Calu3 (cell line): ENCODE measurements at places on chromosomes 12 and 14.
A peak's percentile ranks its signal among the peaks of the same experiment; 100 is the strongest.

- DNase-seq, result no peak
These were observed 353.7 kb downstream of the APAF1 start for GRCh38 chr12:98998697-98999299.

- DNase-seq, result peak; percentile 22
These were observed 50.2 kb downstream of the SETD3 start for GRCh38 chr14:99430491-99430890.

DNA sequence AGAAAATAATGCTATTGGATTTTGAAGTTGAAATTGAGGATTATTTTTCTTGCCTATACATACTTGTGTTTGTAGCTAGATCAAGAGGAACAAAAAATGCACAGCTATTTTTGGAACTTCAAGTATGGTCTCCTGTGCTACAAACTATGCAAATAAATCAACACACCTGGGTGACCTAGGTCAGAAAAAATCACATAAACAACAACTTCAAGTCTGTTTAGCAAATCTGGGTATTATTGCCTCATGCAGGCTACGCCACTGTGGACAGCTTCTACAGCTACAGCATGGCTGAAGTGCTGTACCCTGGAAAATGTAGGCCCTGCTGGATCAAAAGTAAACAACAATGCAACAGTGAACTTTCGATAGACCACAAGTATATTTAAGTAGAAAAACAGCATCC, 87.5 kb downstream of the SLC6A15 start:
- no peak for DNase-seq

DNA sequence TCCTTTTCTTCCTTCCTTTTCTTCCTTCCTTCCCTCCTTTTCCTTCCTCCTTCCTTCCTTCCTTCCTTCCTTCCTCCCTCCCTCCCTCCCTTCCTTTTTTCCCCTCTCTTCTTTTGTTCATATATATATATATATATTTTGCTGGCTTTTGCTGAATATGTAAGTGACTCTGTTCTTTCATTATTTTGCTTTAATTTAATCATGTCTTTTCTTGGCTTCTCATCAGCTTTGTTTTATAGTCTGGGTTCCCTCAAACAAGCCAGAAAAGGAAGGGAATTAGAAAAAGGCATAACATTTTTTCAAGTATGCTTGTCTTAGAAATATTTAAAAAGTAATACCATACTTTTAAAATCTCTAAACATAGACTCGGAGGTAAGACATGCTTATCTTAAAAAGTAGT, 219.9 kb upstream of the ATXN7L3B start:
- no peak for DNase-seq

- peak; percentile 3 for DNase-seq
These were observed 1.1 kb upstream of the KLHDC2 start for GRCh38 chr14:49766839-49767238.

GRCh38 chr12:111753144-111753881, 13.4 kb upstream of the ALDH2 start:
- peak; percentile 72 for DNase-seq

- no peak for DNase-seq
These were observed 192.3 kb downstream of the MON2 start for GRCh38 chr12:62658910-62659309.

DNA sequence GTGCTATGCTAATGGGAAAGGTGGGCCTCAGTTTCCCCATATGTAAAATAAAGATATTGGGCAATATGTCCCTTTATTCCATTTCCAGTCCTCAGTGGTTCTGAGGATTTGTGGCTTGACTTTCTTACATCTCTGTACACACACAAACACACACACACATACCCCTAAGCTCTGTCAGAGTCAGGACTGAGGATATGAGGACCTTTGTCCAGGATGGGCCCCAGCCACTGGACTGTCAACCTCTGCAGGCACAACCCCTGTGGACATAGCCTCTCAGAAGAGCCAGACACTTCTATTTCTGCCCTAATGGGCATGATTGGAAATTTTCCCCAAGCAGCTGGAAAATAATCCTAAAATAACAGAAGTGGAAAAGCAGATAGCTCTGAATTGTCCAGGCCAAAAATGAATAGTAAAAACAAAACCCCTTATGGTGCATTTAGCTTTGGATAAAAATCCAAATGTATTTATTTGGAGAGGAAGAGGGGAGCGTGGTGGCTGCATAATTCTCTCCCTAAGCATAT, 50.2 kb downstream of the RIN3 start:
- DNase-seq, result no peak

GRCh38 chr12:103036581-103037214, 79.2 kb downstream of the ASCL1 start:
- no peak for DNase-seq

DNA sequence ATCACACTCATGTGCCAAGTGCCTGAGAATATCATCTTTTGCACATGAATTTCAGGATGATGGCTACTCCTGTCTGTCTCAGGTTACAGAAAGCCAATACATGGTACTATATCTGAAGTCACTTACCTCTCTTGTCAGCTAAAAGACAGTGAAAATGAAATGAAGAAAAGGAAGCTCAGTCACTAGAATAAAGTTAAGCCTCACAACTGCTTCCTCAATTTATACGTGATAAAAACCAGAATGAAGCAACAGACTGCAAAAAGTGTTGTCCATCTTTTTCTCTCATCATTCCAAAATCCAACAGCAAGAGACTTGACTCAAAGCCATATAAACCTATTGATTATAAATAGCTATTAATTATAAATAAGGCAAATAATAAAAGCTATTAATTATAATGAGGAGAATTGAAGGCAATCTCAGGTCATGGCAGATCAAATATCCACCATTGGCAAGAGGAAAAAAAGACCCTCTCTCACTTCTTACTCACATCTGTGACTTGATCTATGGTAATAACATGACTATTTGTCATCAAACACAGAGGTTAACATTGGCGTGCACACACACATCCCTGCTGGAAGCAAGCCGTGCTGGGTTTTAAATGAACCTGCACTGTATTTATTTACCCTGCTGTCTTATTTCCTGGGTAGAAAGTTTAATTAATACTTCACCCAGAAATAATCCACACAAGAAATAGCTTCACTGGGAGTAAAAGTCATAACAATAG, 10.0 kb downstream of the NIN start:
- DNase-seq, result no peak

GRCh38 chr12:124100572-124101178, 127.7 kb downstream of the ZNF664 start:
- DNase-seq, result no peak

GRCh38 chr12:10088955-10089900, 9.6 kb downstream of the CLEC1A start:
- no peak for DNase-seq

GRCh38 chr12:6219980-6220379, 19.8 kb downstream of the CD9 start:
- no peak for DNase-seq

DNA sequence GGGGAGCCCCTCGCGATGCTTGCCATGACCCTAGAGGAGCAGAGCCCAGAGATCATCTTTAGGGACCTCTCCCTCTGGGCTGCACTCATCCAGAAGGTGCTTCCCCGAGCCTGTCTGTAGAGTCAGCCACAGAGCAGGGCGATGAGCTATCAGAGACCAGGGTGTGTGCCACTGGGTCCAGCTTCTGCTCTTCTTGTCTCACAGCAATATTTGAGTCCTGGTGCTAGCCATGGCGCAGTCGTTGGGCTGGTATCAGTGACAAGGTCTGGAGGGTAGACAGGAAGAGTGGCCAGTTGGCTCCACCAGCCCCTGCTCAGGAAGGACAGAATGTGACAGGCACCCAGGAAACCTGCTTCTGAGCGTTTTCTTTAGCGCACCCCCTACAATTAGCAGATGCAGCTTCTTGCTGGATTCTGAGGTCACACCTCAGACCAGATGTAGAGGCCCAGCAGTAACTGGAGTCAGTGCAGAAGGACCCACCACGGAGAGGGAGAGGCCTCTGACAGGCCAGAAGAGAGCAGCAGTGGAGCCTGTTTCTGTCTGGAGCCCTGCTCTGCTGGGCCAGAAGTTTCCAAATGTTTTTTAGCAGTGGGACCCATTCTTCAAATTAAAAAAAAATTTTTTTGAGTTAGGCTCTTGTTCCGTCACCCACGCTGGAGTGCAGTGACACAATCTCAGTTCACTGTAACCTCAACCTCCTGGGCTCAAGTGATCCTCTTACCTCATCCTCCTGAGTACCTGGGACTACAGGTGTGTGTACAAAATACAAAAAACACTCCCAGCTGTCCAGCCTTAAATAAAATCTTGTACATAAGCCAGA, 23.7 kb downstream of the ANKRD9 start:
- DNase-seq, result no peak

DNA sequence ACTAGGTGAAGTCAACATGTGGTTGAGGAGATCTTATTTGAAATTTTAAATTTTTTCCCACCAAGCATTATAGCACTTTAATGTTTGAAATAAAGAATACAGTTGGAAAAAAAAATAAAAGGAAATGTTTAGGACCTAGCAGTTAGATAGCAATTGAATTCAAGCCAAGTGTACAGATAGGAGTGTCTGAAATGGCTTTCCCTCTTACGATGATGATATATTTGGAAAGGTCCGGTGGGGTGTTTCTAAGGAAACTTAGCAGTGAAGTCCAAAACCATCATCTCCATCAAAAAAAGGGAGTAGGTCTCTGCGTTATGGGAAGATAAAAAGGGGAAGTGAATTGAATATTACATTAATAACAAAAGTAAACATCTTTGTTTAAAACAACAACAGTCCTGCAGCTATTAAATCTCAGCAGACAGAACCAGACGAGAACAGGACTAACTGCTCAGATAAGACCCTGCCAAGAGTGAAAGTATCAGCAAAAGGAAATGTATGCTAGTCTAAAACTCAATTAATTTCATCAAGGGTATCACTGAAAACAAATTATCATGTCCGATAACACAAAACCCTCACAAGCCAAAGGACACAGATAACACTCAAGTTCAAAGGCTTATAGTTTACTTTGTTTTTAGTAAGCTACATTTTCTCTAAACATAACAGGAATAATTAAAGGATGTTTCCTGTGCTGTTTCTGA, 242.0 kb downstream of the BMP4 start:
- DNase-seq, result no peak

DNA sequence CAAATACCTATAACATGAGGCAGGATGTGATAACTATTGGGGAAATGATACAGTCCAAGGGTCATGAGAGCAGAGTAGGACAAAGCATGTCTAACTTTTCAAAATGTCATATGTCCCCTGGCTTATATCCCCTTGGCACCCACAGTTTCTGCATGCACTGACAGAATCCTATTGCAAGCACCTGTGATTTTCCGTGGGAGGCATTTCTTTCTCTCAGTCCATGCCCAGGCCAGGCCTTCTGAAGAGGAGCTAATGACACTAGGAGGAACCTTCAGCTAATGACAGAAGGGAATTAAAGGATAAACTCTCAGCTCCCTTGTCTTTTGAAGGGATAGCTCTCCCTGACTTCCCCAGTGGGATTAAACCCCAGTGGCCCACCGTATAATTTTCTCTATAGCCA, 249.2 kb downstream of the TTC6 start:
- no peak for DNase-seq

GRCh38 chr14:23076785-23077408, 18.0 kb downstream of the ACIN1 start:
- no peak for DNase-seq

- DNase-seq, result no peak
These were observed 792.0 kb downstream of the MED13L start for GRCh38 chr12:115485503-115485902.

GRCh38 chr14:72236629-72237028, 304.4 kb downstream of the RGS6 start:
- no peak for DNase-seq

DNA sequence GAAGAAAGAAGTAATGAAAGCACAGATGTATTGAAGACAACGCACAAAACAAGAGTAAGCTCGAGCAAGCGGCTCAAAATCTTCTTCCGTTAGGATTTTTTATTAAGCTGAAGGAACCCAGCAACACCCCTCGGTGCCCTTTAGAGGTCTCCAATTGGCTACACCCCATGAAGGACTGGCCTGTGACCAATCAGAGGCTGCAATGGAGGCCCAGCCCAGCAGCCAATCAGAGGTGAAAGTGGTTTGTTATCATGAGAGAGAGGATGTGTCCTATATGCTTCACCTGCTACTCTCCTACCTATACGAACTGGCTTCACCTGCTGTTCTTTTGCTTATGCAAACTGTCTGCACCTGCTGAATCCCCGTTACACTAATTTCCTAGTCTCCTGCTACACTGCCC, 358.8 kb downstream of the C12orf50 start:
- no peak for DNase-seq

- no peak for DNase-seq
These were observed 36.5 kb downstream of the MAP1LC3B2 start for GRCh38 chr12:116595672-116596071.

- no peak for DNase-seq
These were observed 54.2 kb downstream of the IFNG-AS1 start for GRCh38 chr12:68043435-68043834.

GRCh38 chr14:95784137-95784536, 70.2 kb upstream of the TCL1A start:
- peak; percentile 13 for DNase-seq

GRCh38 chr12:42023733-42024494, 120.8 kb downstream of the GXYLT1 start:
- peak; percentile 68 for DNase-seq

DNA sequence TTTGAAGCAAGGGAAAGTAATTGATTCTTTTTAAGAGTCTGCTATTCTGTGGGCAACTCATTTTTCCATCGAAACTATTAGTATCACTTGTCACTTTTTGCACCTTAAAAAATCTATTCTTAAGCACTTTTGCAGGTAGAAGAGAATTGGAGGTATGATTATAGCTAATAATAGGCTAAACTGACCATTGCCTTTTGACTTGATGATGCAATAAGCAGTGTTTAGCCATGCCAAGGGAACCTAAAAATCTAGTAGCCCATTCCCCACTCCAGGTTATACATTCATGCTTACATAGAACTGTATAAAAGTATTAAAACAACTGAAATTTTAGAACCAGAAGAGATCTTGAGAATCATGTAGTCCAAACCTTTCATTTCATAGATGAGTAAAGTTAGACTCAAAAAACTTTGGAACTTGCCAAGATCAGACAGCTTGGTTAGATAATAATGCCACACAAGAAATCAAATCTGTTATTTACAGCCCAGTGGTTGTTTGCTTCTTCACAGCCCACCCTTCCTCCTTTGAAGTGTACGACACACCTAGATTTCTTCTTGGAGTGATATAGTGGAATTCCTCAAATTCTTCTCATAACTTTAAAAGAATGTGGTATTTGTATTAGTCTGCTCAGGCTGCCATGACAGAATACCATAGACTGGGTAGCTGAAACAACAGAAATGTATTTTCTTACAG, 21.7 kb upstream of the GARIN2 start:
- DNase-seq, result no peak

GRCh38 chr12:41905759-41906297, 238.8 kb downstream of the GXYLT1 start:
- no peak for DNase-seq

GRCh38 chr12:52210925-52211650, 19.3 kb upstream of the KRT80 start:
- no peak for DNase-seq

DNA sequence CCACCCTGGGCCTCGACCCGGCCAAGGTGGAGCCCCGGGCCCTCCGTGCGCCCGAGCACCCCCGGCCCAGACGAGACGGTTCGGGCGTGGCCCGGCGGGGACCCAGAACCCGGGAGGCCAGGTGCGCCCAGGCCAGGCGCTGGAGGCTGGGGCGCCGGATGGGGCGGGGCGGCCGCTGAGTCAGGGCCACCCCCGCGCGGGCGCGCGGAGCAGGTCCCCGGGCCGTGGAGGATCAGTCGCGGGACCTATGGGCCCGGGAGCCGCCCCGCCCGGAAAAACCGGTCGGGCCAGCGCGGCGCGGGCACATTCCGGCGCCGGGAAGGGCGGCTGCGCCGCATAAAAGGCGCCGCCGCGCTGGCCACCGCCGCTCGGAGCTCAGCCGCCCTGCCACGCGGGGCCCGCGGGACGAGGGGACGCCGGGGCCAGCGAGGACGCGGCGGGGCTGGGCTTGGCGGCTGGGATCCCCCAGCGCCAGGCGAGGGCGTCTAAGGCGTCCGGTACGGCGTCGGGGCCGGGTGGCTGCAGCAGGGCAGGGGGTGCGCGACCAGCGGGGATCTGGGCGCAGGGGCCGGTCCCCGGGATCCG, 21.5 kb upstream of the KIF26A start:
- DNase-seq, result peak; percentile 79
